ENCODE measurements at places on chromosomes 4 and X.
A peak's percentile ranks its signal among the peaks of the same experiment; 100 is the strongest.

DNA sequence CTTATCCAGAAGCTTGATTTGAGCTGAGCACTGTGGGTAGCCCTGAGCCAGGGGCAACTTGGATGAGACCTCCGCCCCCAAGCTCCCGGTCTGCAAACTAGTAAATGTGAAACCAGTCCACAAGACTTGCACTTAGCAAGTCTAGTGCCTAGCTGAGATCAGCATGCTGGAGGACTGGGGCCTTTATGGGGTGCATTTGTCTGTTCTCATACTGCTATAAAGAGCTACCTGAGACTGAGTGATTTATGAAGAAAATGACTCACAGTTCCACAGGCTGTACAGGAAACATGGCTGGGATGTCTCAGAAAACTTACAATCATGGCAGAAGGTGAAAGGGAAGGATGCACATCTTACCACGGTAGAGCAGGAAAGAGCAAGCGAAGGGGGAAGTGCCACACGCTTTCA lies 42.1 kb upstream of the HOPX start:
- no peak for DNase-seq

GRCh38 chrX:2516623-2517022 lies 15.8 kb upstream of the DHRSX start:
- no peak for DNase-seq

DNA sequence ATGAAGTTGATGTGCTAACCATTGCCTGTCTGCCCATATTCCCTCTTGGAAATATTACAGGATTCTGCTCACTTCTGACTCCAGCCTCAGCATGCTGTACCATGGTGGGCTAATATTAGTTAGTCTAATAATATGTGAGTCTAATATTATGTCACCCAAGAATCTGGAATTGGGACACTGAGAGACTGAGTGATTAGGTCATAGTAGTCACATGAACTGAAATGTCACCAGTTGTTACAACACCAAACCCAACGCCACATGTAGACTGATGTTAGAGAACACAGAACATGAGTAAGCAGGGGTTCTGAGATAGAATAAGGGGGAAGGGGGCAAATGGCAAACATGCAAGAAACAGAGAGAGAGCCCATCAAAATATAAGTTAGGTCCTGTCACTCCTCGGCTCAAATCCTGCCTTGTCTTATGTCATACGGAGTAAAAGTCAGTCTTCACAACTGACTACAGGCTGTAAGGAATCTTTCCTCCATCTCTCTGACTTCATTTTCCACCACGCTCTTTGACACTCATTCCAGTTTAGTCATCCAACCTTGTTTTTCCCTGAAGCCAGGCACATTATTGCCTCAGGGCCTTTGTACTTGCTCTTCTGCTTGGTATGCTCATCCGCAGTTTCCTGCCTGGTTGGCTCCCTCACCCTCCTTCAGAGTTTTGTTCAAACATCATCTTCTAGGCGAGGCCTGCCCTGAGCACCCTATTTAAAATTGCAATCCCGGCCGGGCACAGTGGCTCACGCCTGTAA lies 9.6 kb upstream of the SLAIN2 start:
- no peak for DNase-seq

GRCh38 chr4:86271057-86271456 lies 88.8 kb downstream of the MAPK10 start:
- DNase-seq, result no peak

DNA sequence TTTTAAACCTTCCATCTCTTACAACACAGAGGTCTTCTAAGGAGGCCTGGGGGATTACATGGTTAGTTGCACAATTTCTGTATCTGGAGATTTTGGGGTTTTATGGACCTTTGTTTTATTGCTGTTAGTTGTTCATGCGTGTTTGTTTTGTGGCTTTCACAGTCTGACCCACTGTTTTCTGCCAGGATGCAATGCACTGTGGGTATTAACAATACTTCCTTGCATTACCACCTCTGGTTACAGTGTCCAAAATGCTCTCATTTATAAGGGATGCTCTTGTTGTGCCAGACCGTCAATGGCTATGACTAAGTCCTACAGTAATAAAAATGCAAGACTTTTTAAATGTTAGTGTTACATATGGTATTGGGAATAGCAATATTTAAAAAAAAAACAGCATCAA lies 730.2 kb downstream of the KCTD8 start:
- DNase-seq, result no peak

GRCh38 chr4:15110120-15110571 lies 107.9 kb downstream of the CPEB2 start:
- DNase-seq, result no peak

- peak; percentile 45 for DNase-seq
Observed at GRCh38 chrX:49915361-49916222, 6.8 kb upstream of the CLCN5 start.

- no peak for DNase-seq
Observed at GRCh38 chr4:1370321-1371124, 23.5 kb downstream of the UVSSA start.

DNA sequence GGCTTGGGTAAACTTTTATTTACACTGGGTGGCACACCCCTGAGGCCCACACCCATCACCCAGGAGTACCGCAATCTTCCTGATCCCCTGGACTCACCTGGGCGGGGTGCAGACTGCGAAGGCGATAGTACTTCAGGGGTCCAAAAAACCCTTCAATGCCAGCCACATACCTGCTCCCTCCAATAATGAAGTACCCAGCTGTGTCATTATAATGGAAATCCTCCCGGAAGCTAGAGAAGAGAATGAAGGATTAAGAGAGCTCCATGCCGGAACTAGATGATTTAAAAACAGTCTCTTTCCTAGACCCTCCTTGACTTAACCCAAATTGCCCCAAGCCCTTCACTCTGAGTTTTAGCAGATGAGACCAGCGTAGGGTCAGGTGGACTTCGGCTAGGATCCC lies 40.9 kb downstream of the SEL1L3 start:
- DNase-seq, result no peak

DNA sequence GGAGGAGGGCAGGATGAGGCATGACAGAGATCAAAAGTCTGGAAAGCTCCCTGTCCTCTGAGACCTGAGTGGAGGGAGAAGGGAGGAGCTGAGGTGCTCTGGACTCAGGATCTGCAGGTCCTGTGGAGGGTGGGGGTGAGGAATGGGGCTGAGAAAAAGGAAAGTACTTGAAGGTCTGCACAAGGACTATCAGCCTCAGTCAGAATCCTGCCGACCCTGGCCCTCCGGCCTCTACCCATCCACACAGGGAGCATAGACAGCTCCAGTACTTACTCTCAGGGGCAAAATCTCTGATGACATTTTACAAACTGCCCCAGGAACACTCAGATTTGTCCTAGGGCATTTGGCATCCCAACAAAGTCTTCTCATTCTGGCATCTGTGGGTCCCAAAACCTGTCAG lies 991 bp upstream of the ITIH6 start:
- no peak for DNase-seq

DNA sequence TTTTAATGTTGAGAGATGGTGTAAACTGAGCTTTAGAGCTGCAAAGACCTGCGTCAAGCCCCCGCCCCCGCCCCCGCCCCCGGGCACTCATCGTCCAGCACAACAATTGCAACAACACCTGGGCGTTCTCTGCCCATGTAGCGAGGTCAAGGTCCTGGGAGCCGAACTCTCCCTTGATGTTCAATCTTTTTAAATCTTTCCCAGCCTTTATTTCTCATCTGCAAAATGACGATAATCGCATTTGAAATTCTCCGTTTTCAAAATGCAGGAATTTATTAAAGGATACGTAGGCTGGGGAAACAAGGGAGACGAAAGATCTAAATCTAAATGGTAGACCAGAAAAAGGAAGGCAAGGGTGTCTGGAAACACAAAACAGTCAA lies 648 bp upstream of the MSMO1 start:
- DNase-seq, result peak; percentile 42

- peak; percentile 75 for DNase-seq
Observed at GRCh38 chr4:7295197-7295910, 103.0 kb downstream of the SORCS2 start.

DNA sequence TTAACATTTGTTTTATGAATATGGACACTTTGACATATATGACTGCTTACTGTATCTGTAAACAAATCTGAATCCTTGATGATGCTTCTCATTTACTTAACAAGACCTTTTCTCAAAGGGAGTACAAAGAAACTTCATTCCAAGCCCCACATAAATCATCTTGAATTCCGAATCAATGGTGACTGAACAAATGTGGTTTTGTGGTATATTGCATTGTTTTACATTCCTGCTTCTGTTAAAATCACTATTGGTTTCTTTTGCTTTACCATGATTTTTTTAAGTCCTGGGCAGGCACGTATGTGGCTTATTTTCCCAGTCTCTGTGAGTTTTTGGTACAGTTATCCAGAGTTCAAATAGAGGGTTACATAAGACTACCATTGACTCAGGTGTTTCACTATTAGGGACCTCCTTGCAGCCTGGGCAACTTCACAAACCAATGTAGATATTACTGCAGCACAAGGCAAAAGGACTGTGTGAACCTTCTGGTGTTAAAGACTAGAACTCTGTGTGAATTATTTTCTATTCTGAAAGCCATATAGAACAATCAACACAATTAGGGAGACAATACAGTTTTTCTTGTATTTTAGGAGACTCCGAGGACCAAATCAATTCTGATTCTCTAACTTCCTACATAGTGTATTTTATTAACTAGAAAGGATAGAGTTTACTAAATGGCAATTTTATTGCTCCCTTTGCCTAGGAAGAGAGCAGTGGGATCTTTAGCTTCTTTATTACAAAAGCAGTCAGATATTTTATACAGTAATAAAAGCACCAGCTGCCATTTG lies 196.4 kb downstream of the GALNTL6 start:
- DNase-seq, result no peak

- no peak for DNase-seq
Observed at GRCh38 chr4:18935659-18936345, 914.2 kb upstream of the LCORL start.

GRCh38 chrX:141405853-141406492 lies 163.7 kb upstream of the SPANXC start:
- DNase-seq, result no peak

- DNase-seq, result no peak
Observed at GRCh38 chr4:6340446-6341015, 70.9 kb downstream of the WFS1 start.

GRCh38 chr4:123198706-123199105 lies 197.9 kb upstream of the SPRY1 start:
- DNase-seq, result no peak

DNA sequence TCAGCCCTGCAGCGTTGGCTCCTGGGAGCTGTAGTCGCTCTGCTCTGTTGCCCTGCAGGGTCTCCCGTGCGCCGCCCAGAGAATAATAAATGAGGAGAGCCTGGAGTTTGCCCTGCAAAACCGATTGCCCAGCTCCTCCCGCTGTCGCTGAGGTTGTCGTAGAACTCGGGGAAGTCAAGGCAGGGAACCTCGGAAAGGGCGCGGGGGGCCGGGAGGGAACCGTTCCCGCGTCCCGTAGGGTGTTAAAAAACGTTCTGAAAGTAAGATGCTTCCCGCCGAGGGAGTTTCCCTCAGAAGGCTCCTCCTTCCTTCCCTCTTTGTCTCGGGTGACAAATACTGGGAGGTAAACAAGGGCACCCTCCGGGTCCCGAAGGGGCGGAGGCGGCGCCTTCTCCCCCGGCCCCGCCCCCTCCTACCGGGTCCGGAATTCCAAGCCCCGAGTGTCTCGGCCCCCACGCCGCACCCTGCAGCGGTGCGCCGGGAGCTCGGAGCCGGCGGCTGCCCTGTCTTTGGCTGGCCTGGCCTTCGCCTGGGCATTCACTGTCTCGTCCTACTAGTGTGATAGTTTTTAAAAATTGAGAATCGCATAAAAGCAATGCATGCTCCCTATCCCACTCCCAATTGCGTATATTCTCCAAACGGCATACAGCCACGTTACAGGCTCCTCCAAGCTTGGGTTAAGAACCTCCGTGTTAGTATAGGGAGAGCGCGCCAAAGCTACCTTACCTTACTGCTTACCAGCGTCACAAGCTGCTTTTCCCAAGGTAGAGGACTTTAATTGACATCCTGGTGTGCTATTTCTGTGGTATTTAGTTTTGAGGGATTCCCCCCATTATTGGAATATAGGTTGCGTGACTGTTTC lies 964 bp upstream of the HMGB2 start:
- peak; percentile 50 for DNase-seq

GRCh38 chrX:118847676-118848075 lies 24.1 kb downstream of the ZCCHC12 start:
- DNase-seq, result no peak

- no peak for DNase-seq
Observed at GRCh38 chr4:114349543-114350175, 248.9 kb upstream of the UGT8 start.

DNA sequence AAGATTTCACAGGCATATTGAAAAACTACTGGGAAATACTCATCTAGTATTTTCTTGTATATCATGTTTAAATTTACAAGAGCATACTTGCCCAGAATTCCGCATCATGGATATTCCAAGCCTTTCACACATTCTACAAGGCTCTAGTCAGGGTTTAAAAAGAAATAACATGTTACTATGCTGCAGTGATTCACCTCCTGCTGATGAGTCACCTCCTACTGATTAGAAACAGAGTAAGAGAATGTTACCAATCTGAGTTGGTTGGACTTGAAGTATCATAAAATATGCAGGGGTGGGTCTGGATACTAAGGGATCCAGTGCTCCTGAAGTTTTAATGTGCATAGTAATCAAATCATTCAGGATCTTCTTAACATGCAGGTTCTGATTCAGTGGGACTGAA lies 192.0 kb upstream of the ANK2 start:
- DNase-seq, result no peak

GRCh38 chrX:47182106-47182700 lies 11.4 kb upstream of the UBA1 start:
- no peak for DNase-seq

DNA sequence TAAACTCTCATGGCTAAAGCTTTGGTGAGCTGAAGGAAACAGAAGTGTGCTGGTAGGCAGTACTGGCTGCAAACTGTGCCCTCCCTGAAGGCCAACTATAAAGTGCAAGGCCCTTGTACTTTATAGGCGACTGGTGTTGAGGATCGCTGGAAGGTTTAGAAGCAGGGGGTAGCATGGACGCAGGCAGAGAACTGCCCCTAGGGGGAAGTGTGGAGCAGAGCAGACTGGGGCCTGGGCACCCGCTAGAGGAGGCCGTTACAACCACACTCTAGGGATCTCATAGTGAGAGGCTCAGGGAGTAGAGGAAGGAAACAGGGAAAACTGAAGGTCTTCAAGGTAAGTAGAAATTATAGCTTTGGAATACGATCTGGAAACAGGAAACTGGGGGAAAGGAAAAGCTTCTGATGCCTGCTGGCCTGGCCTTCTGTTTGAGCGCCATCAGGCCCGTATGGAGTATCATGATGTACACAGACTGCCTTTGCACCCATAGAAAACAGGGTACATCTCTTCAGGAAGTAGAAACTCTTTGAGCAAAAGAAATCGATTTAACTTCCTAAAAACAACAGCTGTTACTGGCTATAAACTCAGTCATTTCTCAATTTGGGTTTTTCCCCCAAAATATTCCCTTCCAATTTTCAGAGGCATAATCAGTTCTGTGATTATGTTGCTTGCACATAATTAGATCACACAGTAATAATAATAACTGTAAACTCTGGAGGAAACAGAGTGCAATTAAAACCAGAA lies 23.9 kb upstream of the TMSB4X start:
- no peak for DNase-seq

- DNase-seq, result peak; percentile 20
Observed at GRCh38 chr4:76147454-76148141, 599 bp downstream of the NUP54 start.

- no peak for DNase-seq
Observed at GRCh38 chrX:110192516-110192915, 125.4 kb downstream of the AMMECR1 start.

- DNase-seq, result no peak
Observed at GRCh38 chr4:2860391-2861348, 17.0 kb downstream of the ADD1 start.
